ENCODE measurements at places on chromosomes 3 and 15.

DNA sequence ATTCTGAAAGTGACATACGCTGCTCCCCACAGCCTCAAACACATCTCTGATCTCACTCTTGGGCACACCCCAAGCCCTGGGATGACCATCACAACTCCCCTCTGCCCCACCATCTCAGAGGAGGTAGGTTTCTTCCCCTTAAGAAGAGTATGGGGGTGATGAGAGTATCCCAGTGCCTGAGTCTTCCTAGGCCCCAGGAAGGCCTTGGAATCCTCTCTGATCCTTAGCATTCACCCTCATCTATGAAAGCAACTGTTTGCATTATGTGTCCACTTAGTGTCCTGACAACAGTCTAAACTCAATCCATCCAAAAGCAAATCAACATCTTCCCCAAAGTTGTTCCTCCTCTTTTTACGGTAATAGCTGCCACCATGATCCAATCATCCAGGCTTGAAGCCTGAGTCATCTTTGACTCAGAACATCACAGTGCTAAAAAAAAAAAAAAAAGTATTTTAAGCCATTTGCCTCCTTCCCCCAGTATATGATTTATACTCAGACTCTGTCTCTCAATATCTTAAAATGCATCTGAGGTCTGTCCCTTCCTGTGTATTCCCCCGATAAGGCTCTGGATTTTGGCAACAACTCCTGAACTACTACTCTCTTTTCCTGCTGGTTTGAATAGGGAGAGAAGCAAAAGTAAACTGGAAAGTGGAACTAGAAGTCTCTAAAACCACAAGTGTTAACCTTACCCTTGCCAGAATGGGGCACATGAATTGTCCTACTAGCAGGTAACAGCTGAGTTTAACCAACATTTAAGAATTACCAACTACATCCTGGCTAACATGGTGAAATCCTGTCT lies 22.5 kb downstream of the POPDC2 start:
- peak; percentile 56 for ATAC-seq

- ATAC-seq: no peak
These were observed 12.4 kb downstream of the SLCO3A1 start for GRCh38 chr15:91865950-91866349.

GRCh38 chr3:116770815-116771450 lies 61.4 kb downstream of the TUSC7 start:
- peak; percentile 71 for ATAC-seq

- no peak for ATAC-seq
These were observed 432.1 kb upstream of the CFAP20DC start for GRCh38 chr3:59481776-59482400.

GRCh38 chr3:60657972-60658371 lies 593.3 kb downstream of the FHIT start:
- no peak for ATAC-seq
